Activated CD8-positive, alpha-beta T cell treated with anti-CD3 and anti-CD28 coated beads, Interleukin-2, amount 10 ng/mL, durations not matched to agents 7 days and 5 days (primary cell): ENCODE measurements at places on chromosomes 7 and 10. TPM values are rescaled to one million over a fixed set of nuclear protein-coding genes. Genes with fewer than 3 reads are reported as not detected.

- no peak for DNase-seq
- no peaks in the 10 kb centered on the region for H3K4me1 ChIP-seq
- H3K27me3 ChIP-seq, result no peaks in the 10 kb centered on the region
- H3K27ac ChIP-seq, result no peak overlapping the region
Observed at GRCh38 chr7:121202125-121202524, 126.7 kb upstream of the WNT16 start.

PDE1C gene
- total RNA-seq, result not detected

TTYH3 gene
- total RNA-seq, result 37.0 TPM

- H3K36me3 ChIP-seq, result peaks cover 54% of the 10 kb centered on the region
- peaks cover 7% of the 10 kb centered on the region for H3K4me1 ChIP-seq
- no peak for DNase-seq
- no peak overlapping the region for H3K4me3 ChIP-seq
Observed at GRCh38 chr7:107551936-107552335, 11.8 kb downstream of the COG5 start.

DPYSL4 gene
- 1.2 TPM for total RNA-seq

- no peak overlapping the region for H3K27ac ChIP-seq
- H3K36me3 ChIP-seq, result no peaks in the 10 kb centered on the region
- DNase-seq, result no peak
- H3K4me1 ChIP-seq, result no peaks in the 10 kb centered on the region
- H3K27me3 ChIP-seq, result peaks cover 12% of the 10 kb centered on the region
Observed at GRCh38 chr10:51080311-51081006, 6.2 kb downstream of the PRKG1 start.

DNA sequence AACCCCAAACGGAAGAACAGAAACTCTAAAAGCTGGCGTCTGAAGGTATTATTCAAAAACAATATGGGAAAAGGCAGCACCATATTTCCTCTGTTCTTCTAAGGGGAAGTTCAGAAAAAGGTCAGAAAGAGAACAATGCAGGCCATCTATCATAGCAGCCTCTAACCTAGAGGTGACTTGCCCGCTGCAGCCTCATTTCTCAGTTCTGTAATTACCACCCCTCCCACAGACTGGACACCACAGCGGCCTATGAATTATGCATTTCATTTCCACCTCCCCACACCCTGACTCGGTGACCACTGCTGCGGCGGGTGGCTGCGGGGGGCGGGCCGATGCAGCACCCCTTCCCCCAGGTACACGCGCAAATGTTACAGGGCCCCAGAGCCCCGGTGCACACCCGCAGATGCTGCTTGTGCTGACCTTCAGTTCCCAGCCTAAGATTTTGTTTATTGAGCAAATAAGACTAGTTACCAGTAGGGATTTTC is 125.5 kb downstream of the CLEC2L start:
- DNase-seq, result no peak
- H3K4me3 ChIP-seq, result peak overlapping the region; percentile 20
- no peak overlapping the region for H3K27ac ChIP-seq
- peaks cover 46% of the 10 kb centered on the region for H3K4me1 ChIP-seq
- no peaks in the 10 kb centered on the region for H3K27me3 ChIP-seq
- H3K36me3 ChIP-seq, result no peaks in the 10 kb centered on the region

NSUN6 gene
- total RNA-seq, result 21.2 TPM

HYAL4 gene
- total RNA-seq, result not detected

STOX1 gene
- total RNA-seq, result 0.42 TPM

ACHE gene
- total RNA-seq, result not detected

FAM131B gene
- total RNA-seq, result 2.2 TPM

CSGALNACT2 gene
- total RNA-seq, result 30.4 TPM

DNA sequence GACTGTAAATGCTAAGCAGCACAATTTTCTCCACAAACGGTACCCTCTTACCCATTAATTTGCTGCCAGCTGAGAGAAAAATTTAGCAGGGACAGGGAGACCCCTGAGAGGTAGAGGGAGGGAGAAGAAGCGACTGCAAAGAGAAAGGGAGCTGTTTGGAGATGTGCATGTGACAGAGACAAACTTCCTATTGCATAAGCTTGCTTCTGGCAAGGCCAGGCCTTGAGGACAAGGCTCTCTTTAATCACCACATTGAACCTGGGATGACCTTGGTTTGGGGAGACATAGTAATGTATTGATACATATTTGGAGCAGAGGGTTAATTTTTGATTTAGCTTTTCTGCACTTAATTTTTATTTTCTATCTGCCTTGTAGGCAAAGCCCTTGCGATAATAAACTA is 31.1 kb upstream of the HIBADH start:
- DNase-seq, result no peak
- H3K4me1 ChIP-seq, result no peaks in the 10 kb centered on the region
- peaks cover 3% of the 10 kb centered on the region for H3K27me3 ChIP-seq
- no peaks in the 10 kb centered on the region for H3K36me3 ChIP-seq

WDR86 gene
- total RNA-seq, result 0.26 TPM

GRCh38 chr10:70599791-70600190 is 2.8 kb downstream of the PRF1 start:
- peak; percentile 17 for DNase-seq
- peaks cover 74% of the 10 kb centered on the region for H3K4me1 ChIP-seq

C7orf33 gene
- not detected for total RNA-seq

CALHM1 gene
- total RNA-seq, result 1.8 TPM

- H3K4me3 ChIP-seq, result no peak overlapping the region
- H3K27me3 ChIP-seq, result peaks cover 2% of the 10 kb centered on the region
- no peak for DNase-seq
- H3K36me3 ChIP-seq, result no peaks in the 10 kb centered on the region
- no peaks in the 10 kb centered on the region for H3K4me1 ChIP-seq
Observed at GRCh38 chr10:116912162-116912561, 62.9 kb downstream of the ENO4 start.

DNA sequence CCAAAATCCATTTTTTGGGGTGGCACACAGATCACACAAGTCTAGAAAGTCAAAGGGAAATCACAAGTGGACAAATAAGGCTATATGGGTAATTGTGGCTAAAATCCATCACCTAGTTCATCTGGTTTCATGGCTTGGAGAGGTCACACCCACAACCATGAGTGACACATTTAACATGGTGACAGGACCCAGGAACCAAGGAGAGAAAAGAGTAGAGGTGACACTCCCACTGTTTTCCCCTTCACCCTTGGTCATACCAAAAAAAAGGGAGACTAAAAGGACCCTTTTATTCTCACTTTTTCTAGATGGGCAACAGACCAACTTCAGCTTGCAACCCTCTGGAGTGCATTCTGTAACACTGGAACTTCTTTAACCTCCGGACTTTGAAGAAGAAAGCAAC is 46.2 kb upstream of the ZNF107 start:
- H3K36me3 ChIP-seq, result no peaks in the 10 kb centered on the region
- H3K27ac ChIP-seq, result no peak overlapping the region
- no peak for DNase-seq
- H3K27me3 ChIP-seq, result no peaks in the 10 kb centered on the region

DNA sequence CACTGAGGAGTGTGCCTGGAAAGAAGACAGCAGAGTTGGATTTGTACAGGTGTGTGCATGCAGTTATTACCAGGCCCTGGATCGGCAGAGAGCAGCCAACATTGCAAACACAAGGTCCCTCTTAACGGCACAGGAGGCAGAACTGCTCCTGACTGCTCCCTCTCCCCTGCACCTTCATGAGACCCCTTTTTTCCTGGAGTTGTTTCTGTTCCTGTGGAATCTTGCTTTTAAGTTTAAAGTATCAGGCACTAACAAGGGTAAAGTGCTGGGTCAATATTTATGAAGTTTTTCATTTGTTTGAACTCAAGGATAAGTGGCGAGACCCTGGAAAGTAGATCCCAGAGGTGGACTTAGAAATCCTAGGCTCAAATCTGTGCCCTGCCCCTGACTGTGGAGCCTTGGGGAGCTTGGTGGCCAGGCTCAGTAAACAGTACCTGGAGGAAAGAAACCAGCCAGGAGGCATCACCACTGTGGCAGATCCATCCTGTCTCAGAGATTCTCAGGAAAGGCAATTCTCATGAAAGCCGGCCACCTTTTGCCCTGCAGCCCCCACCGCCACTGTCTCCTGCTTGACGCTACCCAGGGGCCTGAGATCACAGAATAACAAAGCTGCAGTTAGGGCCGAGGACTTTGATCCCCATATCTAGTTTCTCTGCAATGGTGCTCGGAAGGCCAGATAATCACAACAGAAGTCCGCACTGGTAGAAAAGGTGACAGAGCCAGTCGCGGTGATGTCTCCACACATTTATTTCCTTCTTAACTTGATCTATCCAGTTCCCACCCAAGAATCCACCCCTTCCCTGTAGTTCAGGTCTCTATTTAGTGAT is 36.7 kb downstream of the DDC start:
- no peaks in the 10 kb centered on the region for H3K4me1 ChIP-seq
- no peaks in the 10 kb centered on the region for H3K36me3 ChIP-seq
- H3K4me3 ChIP-seq, result no peak overlapping the region
- no peak for DNase-seq
- H3K27me3 ChIP-seq, result peaks cover 2% of the 10 kb centered on the region
- H3K27ac ChIP-seq, result no peak overlapping the region

GRCh38 chr10:71585564-71586290 is 133.9 kb downstream of the C10orf105 start:
- peaks cover 3% of the 10 kb centered on the region for H3K27me3 ChIP-seq
- H3K36me3 ChIP-seq, result no peaks in the 10 kb centered on the region
- no peak overlapping the region for H3K27ac ChIP-seq
- no peaks in the 10 kb centered on the region for H3K4me1 ChIP-seq
- DNase-seq, result no peak

DNA sequence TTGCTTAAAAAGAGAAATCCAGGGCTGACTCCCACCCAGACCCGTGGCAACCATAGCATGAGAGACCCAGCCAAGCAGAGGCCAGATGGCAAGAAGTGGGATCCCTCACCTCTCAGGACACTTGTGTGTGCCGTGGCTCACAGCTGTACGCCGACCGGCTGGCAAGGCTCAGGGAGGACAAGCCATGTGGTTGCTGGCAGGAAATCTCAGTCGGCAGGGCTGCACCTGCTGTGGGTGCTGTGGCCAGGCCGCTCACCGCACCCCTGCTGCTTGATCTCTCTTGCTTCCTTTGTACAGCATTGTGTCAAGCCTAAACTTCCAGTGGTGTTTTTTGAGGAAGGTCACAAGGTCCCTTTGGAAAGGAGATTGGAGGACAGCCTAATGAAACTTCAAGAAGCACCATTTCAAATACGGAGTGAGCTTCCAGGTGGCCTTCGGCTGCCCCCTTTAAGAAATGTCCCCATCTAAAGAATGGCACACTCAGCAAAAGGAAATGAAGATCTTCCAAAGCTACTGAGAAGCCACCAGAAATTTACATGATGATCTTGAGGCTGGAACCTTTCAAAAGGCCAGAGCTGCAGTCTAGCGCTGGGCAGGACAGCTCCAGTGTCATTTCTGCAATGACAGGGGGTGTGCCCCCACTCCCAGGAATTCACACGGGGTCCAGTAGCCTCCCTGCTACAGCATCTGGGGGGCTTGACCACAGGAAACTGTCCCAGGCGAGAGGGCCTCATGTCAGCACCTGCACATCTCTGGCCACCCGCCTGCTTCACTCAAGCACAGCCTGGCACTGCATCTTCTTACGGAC is 409.0 kb upstream of the MGMT start:
- H3K27ac ChIP-seq, result peak overlapping the region; percentile 66
- DNase-seq, result peak; percentile 79
- no peaks in the 10 kb centered on the region for H3K36me3 ChIP-seq
- H3K4me3 ChIP-seq, result peak overlapping the region; percentile 40

JCAD gene
- total RNA-seq, result 0.08 TPM
